ENCODE measurements at places on chromosomes 12 and 14. TPM values are rescaled to one million over a fixed set of nuclear protein-coding genes. Genes with fewer than 3 reads are reported as not detected.

- no peak for DNase-seq
Measured at GRCh38 chr12:66024949-66025348, 105.6 kb downstream of the LLPH start.

DNA sequence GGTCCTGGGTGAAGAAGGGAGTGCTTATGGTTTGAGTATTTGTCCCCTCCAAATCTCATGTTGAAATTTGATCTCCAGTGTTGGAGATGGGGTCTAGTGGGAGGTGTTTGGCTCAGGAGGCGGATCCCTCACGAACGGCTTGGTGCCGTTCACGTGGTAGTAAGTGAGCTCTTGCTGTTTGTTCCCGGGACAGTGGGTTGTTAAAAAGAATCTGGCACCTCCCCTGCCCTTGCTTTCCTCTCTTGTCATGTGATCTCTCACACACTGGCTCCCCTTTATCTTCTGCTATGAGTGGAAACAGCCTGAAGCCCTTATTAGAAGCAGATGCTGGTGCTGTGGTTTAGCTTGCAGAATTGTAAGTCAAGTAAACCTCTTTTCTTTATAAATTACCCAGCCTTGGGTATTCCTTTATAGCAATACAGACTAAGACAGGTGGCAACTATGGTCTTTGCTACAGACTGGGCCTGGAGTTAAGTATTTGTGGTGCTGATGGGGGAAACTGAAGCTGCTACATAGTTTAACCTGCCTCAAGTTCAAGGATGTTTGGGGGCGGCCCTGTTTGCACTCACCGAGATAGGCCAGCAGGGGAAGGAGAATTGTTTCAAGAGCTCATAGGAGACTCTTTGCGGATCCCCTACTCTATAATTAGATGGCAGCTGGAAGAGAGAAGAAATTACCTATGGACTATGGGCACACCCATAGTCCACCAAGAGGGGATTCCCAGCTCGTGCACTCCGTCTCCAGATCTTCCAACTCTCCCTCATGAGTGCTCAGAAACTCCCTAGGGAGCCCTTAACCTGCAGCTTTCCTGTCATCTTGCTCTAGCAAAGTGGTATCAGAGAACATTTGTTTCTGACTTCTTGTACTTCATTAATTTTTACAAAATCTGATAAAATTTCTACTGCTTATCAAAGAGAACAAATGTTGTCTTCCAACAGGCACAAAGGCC is 164.6 kb downstream of the SLC15A5 start:
- no peak for DNase-seq

DNA sequence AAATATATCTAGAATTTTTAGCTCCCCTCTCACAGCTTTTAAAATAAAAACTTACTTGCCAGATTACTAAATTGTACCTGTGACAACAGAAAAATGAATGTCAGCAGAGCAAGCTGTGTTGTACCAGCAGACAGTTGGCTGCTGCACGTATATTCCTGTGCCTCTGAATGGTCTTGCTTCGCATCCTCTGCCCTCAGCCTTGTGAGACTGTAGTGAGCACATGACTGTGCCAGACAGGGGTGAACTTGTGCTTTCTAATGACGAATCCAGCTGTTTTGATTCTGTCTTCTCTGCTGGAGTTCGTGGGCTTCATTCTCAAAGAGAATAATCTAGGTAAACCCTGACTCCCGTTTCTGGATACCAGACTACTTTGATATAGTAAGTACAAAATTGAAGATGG is 58.3 kb upstream of the FRMD6 start:
- DNase-seq, result no peak

- no peak for DNase-seq
Measured at GRCh38 chr12:123227581-123228258, 5.2 kb downstream of the MPHOSPH9 start.

DNA sequence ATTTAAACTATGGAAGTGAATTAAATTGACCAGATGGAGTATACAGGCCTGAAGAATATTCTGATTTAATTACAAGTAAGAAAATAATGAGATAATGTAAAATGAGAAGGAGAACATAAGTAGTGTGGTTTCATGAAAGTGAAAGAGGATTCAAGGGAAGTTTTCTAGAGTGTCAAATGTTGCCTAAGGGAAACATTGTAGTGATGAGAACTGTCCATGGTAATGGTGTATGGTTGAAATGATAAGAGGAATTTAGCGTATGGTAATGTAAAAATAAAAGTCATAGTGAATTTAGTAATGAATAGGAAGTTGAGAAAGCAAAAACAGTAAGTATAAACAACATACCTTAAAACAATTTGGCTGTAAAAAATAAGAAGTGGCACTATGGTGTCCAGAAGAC is 1954.6 kb upstream of the FLRT2 start:
- DNase-seq, result no peak

GRCh38 chr14:63678536-63678935 is 36.9 kb upstream of the WDR89 start:
- no peak for DNase-seq

DNA sequence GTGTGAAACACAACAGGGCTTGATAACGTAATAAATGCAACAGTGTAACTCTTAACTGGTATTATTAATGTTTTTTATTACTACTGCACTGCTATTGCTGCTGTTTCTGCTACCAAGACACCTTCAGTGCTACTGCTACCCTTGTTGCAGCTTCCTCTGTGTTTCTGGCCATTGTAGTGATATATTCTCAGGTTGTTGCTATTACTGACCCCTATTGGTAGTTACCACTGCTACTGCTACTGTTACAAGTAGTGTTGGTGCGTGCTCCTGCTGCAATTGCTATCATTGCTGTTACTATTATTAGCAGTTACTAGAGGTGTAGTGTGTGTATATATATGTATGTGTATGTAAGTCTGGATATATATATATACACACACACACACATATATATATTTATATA is 87.2 kb upstream of the PTPRB start:
- DNase-seq, result no peak

- no peak for DNase-seq
Measured at GRCh38 chr14:105938055-105938863, 411.9 kb downstream of the TMEM121 start.

PRIMA1 gene
- 0.18 TPM for total RNA-seq

PMCH gene
- not detected for total RNA-seq

SIX6 gene
- total RNA-seq, result not detected

All from HT1080 (cell line).